ENCODE measurements at places on chromosomes 13 and 19.

DNA sequence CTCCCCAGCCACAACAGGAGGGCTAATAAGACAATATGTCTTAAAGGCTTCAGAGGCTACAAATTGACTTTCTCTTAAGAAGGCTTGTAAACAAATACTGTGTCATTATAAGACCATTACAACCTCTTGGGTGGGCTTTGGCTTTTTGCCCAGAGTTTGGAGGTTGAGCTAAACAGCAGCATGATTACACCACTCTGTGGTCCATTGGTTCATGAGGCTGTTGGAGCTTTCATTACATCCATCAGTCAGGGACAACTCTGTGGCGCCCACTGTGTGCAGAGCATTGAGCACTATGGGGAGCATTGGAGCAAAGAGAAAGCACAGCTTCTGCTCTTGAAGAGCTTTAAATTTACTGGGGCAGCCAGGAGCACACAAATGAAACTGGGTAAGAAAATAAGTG, 75.9 kb downstream of the TNFSF11 start:
- DNase-seq, result no peak

GRCh38 chr13:51832471-51833152, 12.4 kb downstream of the TMEM272 start:
- no peak for DNase-seq

- no peak for DNase-seq
Observed at GRCh38 chr13:108609353-108609752, 20.1 kb upstream of the MYO16 start.

GRCh38 chr13:37959284-37959683, 89.7 kb upstream of the TRPC4 start:
- no peak for DNase-seq

DNA sequence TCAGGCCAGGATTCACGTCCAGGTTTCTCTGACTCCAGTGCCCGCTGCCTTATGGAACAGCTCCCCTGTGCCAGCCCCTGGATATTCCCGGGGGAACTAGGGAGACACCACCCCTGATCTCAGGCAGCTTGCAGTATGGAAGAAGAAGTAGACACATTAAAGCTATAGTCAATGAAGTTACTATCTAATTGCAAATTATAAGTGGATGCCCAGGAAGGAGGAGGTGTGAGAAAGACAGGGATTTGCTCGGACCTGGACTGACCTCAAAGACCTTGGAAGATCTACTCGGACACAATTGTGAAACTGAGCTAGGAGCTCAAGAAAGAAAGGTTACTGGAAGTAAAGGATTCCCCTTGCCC, 10.4 kb downstream of the SIGLEC11 start:
- no peak for DNase-seq

DNA sequence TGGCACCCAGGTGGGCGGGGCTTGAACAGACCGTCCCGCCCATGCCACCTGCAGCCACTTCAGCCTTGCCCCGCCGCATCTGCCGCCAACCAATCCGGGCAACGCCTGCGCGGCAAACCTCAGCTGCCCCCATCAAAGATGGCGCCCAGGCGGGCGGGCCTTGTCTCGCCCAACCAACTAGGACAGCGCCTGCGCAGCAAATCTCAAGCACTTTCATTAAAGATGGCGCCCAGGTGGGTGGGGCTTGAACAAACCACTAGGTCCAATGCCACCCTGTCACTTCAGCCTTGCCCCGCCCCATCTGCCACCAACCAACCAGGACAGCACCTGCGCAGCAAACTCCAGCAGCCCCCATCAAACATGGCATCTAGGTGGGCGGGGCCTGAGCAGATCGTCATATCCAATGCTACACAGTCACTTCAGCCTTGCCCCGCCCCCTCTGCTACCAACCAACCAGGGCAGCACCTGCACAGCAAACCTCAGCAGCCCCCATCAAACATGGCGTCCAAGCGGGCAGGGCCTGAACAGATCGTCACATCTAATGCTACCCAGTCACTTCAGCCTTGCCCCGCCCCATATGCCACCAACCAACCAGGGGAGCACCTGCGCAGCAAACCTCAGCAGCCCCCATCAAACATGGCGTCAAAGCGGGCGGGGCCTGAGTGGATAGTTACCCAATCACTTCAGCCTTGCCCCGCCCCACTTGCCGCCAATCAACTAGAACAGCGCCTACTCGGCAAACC, 1.4 kb downstream of the PEG3 start:
- DNase-seq, result no peak

DNA sequence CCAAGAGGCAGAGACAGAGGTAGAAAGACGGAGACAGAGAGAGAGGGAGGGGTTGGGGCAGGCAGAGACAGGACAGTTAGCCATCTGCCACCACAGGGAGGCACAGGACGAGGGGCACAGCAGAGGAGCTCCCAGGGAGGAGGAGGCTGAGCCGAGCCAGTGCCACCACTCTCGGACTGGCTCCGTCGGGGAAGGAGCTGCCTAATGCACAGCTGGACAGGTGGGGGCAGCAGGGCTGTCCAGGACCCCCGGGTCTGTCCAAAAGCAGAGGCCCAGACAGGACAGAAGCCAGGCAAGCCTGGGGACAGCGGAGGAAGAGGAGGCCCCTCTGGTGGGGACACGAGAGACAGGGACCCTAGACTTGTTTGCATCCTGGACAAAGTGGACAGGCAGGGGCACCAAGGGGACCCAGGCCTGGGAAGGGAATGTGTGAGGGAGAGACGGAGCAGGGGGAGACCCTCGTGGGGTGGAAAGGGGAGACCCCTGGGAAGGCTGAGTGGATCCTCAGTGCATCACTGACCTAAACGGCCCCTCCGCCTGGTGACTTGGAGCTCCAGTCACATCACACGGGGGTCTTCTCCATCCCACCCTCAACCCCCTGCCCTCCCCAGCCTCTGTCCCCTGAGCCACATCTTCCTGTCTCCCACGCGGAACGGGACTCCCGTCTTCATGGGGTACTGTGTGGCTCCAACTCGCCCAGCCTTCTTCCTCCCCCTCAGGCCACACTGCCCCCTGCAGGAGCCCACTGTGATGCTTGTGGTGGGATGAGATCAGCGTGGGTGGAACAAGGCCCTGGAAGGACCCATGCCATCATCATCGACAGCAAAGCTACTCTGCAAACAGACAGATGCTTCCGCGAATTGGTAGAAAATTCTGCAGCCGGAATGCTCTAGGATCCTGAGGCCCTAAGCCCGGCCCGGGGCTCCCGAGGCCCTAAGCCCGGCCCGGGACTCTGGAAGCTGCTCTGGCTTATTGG, 915 bp downstream of the F10 start:
- DNase-seq, result no peak

DNA sequence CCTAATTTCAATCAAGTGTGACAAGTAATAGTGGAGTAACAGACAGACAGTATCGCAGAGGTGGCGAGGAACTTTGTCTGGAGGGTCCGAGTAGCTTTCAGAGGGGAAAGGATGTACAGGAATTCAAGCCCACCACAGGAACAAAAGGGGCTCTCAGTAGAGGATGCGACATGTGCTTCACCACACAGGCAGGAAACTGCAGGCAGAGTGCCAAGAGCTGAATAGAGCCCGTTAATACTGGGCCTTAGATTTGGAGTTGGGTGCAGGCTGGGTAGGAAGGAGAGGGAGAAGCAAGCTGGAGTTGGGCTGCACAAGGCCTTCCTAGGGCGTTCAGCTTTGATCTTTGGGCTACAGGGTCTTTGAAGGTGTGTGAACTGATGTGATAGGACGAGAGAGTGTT, 1.2 kb downstream of the CCDC70 start:
- no peak for DNase-seq

DNA sequence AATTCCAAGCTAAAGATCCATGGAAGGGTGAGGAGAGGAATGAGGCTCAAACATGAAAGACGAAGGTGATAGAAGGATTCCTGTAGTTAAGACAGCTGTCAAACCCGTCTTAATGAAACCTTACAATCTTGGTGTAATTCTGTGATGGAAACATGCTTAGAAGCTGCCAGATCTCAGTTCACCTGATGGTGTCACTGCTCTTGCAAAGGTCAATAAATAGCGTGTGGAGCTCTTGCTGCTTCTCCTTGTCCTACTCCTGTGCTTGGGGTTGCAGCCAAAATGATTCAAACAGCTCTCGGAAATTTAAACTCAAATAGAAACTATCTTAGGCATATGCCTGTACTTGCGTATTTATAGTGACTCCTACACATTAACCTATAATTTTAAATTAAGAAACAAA, 1705.0 kb downstream of the OLFM4 start:
- no peak for DNase-seq

DNA sequence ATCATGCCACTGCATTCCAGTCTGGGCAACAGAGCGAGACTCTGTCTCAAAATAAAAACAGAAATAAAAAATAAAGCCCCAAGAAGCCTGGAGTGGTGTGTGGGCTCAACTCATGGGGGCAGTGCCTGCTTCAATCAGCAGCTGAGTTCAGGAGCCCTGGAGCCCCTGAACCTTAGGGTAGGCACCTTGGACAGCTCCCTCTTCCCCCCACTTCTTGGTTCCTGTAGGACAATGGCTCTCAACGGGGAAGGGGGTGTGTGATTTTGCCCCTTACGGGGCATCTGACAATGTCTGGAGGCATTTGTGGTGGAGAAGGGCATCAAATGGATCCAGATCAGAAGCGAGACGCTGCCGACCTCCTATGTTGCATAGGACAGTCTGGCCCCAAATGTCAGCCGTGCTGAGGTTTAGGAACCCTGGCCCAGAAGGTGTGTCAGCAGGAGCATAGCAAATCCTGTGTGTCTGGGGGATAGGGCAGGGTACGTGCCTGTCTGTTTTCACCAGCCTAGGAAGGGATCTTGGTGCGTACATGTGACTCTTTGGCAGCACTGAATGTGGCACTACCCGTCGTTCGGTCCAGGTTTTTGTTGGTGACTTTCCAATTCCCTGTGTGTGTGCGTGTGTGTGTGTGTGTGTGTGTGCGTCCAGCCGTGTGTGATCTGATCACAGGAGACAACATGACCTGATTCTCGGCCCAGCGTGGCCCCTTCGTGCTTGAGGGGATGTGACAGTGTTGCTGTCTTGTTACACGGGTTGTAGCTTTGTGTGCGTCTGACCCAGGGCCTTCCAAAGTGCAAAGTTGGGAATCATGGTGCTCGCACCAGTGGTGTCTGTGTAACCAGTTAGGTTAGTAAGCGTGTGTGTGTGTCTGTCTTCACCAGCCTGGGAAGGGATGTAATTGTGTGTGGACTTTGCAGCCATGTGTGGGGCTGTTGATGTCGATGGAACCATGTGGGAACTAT, 7.5 kb downstream of the IGLON5 start:
- no peak for DNase-seq

DNA sequence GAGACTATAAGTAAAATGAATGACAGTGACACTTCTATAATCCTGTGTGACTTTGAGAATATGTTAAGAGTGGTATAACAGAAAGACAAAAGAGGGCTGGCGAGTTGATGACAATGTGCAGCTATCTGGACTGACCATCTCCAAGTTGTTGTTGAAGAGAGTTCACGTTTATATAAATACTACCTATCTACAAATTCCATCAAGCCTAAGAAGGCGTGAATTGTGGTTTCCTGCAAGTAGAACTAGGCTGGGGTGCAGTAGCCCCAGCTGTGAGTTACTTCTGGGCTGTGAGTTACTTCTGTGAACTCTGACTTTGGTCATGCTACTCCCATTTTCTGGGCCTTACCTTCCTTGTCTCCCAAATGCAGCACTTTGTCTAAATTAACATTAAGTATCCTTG, 561.0 kb downstream of the TBC1D4 start:
- DNase-seq, result no peak

DNA sequence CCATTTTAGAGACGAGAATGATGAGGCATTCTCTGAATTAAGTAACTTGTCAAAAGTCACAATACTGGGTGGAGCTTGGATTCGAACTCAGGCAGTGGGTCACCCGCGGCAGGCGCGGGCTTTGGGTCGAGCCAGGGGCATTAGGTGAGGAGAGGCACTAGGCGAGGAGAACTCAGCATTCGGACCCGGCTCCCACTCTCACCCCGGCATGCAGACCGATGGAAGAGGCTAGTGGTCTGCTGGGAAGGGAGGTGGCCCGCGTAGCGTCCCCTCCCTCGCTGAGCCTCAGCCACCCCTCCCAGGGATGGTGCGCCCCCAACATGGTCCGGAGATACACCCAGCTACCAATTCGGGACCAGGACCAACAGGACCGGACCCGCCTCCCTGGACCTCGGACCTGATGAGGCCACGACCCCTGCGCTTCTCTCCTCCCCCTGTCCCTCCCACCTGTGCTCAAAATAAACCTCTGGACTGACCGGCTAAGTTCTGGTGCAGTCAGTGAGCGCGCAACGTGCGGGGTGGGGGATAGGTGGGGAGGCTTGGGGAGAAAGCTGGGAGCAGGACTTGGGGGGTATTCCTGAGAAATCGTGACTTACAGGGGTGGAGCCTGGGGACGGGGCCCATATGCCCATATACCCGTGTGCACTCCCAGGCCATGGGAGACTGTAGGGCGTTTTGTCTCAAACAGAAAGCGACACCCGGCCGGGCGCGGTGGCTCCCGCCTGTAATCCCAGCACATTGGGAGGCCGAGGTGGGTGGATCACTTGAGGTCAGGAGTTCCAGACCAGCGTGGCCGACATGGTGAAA, 1.3 kb upstream of the SNAPC2 start:
- no peak for DNase-seq

GRCh38 chr13:58376775-58377174, 745.2 kb downstream of the PCDH17 start:
- DNase-seq, result no peak

DNA sequence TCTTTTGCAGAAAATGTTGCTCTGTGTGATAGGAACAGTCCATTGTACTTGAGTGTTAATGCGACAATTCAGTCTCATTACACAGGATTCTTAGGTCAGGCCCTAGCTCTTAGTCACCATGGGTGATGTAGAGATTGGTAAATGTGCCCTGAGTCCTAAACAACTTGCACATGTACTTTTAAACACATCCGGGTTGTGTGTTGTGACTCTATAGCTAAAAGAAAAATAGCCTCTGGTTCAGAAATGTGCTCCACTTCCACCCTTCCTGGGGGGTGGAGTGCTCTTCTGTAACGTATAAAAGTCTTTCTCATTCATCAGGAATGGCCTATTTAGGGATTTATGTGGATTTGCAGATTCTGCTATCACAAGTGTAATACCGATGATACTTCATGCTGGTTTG, 5.2 kb downstream of the SPATA13 start:
- DNase-seq, result no peak

- DNase-seq, result no peak
Observed at GRCh38 chr13:35211949-35212348, 264.5 kb downstream of the MAB21L1 start.

GRCh38 chr13:79898996-79899395, 418.0 kb downstream of the NDFIP2 start:
- DNase-seq, result no peak

GRCh38 chr19:42131149-42132029, 857 bp downstream of the POU2F2 start:
- no peak for DNase-seq

DNA sequence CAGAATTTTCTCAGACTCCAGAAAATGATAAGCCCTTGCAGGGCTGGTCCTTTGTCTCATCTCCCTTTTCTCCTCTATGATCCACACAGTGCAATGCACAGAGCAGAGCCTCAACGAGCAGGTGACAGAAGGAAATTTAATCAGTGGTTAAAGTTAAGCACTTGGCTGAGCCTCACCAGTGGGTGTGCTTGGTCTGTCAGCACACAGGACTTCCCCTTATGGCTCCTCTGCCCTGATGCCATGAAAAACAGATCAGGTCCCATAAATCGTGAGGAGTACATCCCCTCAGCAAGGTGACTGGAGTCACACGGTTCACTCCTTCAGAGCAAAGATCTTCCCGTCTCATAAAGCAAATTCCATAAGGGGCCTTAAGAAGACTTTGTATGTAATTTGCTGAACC, 818.2 kb downstream of the UQCRFS1 start:
- no peak for DNase-seq

- no peak for DNase-seq
Observed at GRCh38 chr19:2229103-2230032, 6.8 kb downstream of the PLEKHJ1 start.

- no peak for DNase-seq
Observed at GRCh38 chr19:40981591-40981990, 9.5 kb upstream of the CYP2B6 start.

Measured in stimulated activated CD4-positive, alpha-beta T cell treated with anti-CD3 and anti-CD28 coated beads, Interleukin-4, amount 100 ng/mL, for 1 hour (primary cell).